ENCODE measurements at places on chromosomes 2 and 18. TPM values are rescaled to one million over a fixed set of nuclear protein-coding genes. Genes with fewer than 3 reads are reported as not detected.
A peak's percentile ranks its signal among the peaks of the same experiment; 100 is the strongest.

ATRAID gene
- total RNA-seq, result 193 TPM

IL37 gene
- not detected for total RNA-seq

AQP12B gene
- not detected for total RNA-seq

SP140 gene
- total RNA-seq, result 0.55 TPM

SERPINB2 gene
- total RNA-seq, result 0.94 TPM

RAD51AP2 gene
- 0.28 TPM for total RNA-seq

SLC8A1 gene
- total RNA-seq, result 738 TPM

COLEC12 gene
- total RNA-seq, result 10.9 TPM

- no peak overlapping the region for H3K4me3 ChIP-seq
- no peaks in the 10 kb centered on the region for H3K4me1 ChIP-seq
- no peak overlapping the region for H3K27ac ChIP-seq
- H3K36me3 ChIP-seq, result no peaks in the 10 kb centered on the region
Measured at GRCh38 chr18:24558403-24558802, 98.0 kb downstream of the HRH4 start.

DNA sequence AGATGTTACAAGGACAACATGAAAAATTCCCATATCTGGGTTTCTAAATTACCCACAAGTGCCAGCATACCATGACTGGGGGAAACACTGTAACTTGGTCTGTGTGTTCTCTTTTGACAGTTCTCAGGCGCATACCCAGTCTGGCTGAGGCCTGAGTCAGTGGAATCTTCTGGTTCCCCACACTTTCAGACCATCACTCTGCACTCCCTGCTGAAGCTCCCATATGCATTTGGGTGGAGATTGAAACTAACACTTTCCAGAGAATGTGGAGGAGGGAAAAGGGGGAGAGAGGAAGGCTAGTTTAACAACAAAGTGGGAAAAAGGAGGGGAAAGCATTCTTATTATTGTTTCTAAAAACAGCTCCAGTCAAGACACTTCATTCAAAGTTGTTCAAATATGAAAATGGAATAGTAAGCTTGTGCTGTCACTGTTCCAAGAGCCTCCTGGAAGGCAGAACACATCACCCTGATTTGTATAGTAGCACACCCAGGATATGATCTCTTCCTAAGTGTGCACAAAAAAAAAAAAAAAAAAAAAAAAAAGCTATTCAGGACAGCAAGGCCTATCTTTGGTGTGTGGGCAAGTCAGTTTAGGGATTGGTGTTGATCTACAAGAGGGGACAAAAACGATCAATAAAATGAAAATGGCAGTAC lies 48.1 kb upstream of the CTIF start:
- H3K4me3 ChIP-seq, result no peak overlapping the region
- peaks cover 22% of the 10 kb centered on the region for H3K4me1 ChIP-seq
- H3K36me3 ChIP-seq, result no peaks in the 10 kb centered on the region
- no peak for DNase-seq
- H3K27me3 ChIP-seq, result no peaks in the 10 kb centered on the region

DNA sequence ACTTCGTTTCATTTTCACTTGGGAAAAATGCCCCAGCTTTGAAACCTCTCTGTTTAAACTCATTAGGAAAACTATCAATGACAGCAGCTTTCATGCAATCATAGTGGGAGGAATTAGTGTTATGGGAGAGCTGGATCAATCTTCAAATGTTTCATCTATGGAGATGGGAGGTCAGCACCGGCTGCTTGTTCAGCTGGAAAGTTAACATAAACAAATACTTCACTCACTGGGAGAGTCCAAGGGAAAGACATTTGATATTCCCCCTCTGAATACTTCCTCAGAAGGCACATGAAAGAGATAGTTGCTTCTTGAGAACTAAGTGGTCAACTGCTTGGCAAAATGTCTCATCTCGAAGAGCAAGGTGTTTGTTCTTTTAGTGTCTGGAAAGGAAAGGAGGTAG lies 7.3 kb downstream of the LYPD1 start:
- no peak for DNase-seq
- H3K4me1 ChIP-seq, result no peaks in the 10 kb centered on the region
- H3K4me3 ChIP-seq, result no peak overlapping the region
- H3K27me3 ChIP-seq, result no peaks in the 10 kb centered on the region

DNA sequence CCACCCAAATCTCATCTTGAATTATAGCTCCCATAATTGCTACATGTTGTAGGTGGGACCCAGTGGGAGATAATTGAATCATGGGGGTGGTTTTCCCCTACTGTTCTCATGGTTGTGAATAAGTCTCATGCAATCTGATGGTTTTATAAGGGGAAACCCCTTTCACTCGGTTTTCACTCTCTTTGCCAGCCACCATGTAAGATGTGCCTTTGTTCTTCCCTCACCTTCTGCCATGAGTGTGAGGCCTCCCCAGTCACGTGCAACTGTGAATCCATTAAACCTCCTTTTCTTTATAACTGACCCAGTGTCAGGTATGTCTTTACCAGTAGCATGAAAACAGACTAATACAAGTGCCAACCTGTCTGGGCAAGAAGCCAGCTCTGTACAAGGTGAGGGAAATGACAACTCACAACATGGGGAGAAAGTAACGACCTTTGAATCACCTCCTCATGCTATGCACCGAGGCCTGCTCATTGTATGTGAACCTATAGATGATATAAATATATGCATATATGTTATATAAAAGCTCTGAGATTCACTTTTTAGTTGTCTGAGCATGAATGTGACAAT lies 162.2 kb downstream of the ALPK2 start:
- no peaks in the 10 kb centered on the region for H3K4me1 ChIP-seq
- no peaks in the 10 kb centered on the region for H3K27me3 ChIP-seq
- H3K4me3 ChIP-seq, result no peak overlapping the region

DNA sequence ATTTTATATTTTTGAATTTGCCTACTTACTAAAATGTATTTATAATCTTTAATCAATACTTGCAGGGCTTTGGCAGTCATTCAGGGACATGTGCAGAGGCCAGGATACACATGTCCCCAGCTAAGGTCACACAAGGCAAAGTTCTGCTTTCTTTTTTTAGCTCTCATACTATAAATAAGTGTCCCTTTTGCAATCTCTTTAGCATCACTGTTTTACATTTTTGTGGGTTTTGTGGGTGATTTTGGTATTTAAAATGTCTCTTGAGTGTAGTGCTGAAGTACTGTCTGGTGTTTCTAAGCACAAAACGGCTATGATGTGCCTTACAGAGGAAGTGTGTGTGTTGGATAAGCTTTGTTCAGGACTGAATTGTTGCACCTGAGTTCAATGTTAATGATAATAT lies 309.0 kb upstream of the GULP1 start:
- H3K4me1 ChIP-seq, result peaks cover 13% of the 10 kb centered on the region
- DNase-seq, result no peak
- H3K4me3 ChIP-seq, result no peak overlapping the region
- H3K36me3 ChIP-seq, result no peaks in the 10 kb centered on the region
- no peak overlapping the region for H3K27ac ChIP-seq

GRCh38 chr2:237057893-237058300 lies 27.8 kb upstream of the COPS8 start:
- H3K4me3 ChIP-seq, result no peak overlapping the region
- no peaks in the 10 kb centered on the region for H3K36me3 ChIP-seq
- DNase-seq, result no peak
- H3K27ac ChIP-seq, result no peak overlapping the region
- H3K4me1 ChIP-seq, result peaks cover 8% of the 10 kb centered on the region
- no peaks in the 10 kb centered on the region for H3K27me3 ChIP-seq

DNA sequence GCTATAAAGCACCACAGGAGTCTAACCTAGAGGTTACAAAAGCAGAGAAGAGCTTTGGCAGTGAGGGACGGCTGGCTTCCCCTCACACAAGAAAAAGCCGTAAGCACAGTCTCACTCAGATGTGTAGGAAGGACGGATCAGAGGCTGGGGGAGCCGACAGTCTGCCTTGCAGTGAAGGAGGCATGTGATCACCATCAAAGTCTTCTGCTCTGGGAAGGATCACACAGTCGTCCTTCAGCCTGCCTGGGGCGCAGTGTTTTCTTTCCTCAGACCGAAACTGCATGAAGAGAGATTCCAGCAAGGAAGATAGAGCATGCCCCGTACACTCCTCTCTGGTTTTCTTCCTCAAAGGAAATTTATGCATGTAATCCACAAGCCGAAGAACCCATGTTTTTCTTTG lies 24.1 kb downstream of the GATA6 start:
- peak overlapping the region; percentile 89 for H3K27ac ChIP-seq
- DNase-seq, result peak; percentile 65
- H3K4me3 ChIP-seq, result peak overlapping the region; percentile 4
- H3K4me1 ChIP-seq, result no peaks in the 10 kb centered on the region
- H3K36me3 ChIP-seq, result peaks cover 19% of the 10 kb centered on the region

DNA sequence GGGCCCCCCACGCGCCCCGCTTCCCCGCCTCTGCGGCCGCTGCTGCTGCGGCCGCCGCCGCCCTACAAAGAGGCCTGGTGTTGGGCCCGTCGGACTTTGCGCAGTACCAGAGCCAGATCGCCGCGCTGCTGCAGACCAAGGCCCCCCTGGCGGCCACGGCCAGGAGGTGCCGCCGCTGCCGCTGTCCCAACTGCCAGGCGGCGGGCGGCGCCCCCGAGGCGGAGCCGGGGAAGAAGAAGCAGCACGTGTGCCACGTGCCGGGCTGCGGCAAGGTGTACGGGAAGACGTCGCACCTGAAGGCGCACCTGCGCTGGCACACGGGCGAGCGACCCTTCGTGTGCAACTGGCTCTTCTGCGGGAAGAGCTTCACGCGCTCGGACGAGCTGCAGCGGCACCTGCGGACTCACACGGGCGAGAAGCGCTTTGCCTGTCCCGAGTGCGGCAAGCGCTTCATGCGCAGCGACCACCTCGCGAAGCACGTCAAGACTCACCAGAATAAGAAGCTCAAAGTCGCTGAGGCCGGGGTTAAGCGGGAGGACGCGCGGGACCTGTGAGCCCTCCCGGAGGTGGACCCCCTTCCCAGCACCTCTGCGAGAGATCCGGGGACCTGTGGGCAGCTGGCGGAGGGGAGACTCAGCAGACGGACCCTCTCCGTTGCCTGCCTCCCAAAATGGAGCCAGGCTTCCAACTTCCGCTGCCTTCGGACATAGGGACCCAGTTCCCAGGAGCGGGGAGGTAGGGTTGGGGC lies 1.9 kb downstream of the SP5 start:
- H3K27me3 ChIP-seq, result peaks cover 36% of the 10 kb centered on the region
- H3K36me3 ChIP-seq, result no peaks in the 10 kb centered on the region
- no peaks in the 10 kb centered on the region for H3K4me1 ChIP-seq
- no peak overlapping the region for H3K4me3 ChIP-seq
- DNase-seq, result no peak

DNA sequence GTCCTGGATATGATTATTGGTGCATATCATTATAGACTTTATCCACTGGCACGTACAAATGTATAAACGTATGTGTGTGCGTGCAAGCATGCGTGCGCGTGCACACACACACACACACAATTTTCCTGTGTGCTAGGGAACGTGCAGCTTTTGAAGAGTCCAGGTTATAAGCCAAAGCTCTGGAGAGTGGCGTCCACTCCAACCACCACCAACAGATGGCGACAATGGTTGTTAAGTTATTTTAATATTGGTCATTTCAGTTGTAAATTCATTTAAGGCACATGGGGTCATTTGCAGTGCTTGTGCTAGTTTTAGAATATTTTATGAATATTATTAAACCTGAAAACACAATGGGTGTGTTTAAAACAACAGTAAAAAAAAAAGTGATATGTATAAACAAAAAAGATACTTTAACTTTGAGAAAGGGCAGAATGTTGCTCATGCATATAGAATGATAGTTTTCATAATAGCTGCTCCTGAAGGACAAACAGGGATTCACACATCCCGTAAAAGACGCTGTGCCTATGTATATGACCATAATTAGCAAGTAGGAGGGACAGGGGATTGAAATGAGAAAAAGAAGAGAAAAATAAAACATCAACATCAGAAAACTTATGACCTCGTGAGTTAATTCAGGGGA lies 124.2 kb upstream of the ITGB6 start:
- no peak overlapping the region for H3K4me3 ChIP-seq
- no peak overlapping the region for H3K27ac ChIP-seq
- no peak for DNase-seq
- no peaks in the 10 kb centered on the region for H3K36me3 ChIP-seq
- no peaks in the 10 kb centered on the region for H3K4me1 ChIP-seq

DNA sequence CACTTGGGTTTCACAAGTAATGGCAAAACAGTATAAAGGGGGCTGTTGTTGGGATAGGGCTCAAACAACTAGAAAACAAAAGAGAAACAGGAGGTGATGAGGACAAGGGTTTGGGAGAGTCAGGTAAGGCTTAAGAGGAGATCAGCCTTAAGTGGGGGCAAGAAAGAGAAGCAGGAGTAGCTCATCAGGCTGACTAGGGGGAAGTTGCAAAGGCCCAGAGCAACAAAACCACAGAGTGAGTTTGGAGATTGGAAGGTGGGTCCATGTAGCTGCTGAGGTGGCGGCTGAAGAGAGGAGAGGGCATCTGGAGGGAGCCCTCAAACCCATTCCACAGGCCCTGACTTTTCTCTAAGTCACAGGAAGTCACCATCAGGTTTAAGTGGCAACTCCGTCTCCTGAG lies 126.0 kb downstream of the MREG start:
- no peaks in the 10 kb centered on the region for H3K4me1 ChIP-seq
- no peaks in the 10 kb centered on the region for H3K27me3 ChIP-seq
- no peak overlapping the region for H3K4me3 ChIP-seq
- H3K36me3 ChIP-seq, result no peaks in the 10 kb centered on the region

DNA sequence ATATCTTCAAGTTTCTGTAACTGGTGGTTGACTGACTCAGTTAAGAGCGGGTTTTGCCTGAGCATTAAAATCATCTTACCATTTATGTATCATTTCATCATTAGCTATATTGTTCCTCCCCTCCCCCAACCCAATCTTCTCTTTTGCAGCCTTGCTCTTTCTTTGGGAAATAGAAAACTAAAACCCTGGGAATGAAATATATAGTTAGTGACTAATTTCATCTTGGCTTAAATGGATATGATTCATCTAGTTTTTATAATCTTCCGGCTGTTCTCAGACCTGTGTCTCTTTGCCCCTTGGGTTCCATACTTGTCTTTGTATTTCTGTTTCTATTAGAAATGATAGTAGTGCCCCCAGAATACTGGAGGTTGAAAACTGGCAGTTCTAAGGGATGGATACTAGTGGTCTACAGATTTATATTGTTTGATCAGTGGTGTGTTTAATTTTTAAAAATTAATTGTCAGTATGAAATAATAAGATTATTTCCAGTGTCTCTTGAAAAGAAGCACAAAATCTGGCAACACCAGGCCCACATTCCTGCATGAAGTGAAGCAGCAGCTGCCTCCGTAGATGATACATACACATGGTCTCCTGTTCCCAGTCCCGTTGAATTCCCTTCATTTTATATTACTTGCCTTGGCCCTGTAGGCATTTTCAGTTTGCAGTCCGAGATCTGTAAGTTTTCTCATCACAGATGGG lies 44.5 kb downstream of the PHLPP1 start:
- no peak overlapping the region for H3K4me3 ChIP-seq
- no peaks in the 10 kb centered on the region for H3K4me1 ChIP-seq
- no peak for DNase-seq
- no peaks in the 10 kb centered on the region for H3K36me3 ChIP-seq
- H3K27me3 ChIP-seq, result no peaks in the 10 kb centered on the region

GRCh38 chr18:58345875-58346274 lies 283.0 kb downstream of the ALPK2 start:
- no peak for DNase-seq
- H3K27me3 ChIP-seq, result no peaks in the 10 kb centered on the region
- no peak overlapping the region for H3K27ac ChIP-seq

Data from right atrium auricular region (tissue), 2 donors.